Brain microvascular endothelial cell (primary cell): ENCODE measurements at places on chromosomes 13 and 19.

- DNase-seq: no peak
These were observed 56.5 kb downstream of the TDRD3 start for GRCh38 chr13:60453490-60453889.

DNA sequence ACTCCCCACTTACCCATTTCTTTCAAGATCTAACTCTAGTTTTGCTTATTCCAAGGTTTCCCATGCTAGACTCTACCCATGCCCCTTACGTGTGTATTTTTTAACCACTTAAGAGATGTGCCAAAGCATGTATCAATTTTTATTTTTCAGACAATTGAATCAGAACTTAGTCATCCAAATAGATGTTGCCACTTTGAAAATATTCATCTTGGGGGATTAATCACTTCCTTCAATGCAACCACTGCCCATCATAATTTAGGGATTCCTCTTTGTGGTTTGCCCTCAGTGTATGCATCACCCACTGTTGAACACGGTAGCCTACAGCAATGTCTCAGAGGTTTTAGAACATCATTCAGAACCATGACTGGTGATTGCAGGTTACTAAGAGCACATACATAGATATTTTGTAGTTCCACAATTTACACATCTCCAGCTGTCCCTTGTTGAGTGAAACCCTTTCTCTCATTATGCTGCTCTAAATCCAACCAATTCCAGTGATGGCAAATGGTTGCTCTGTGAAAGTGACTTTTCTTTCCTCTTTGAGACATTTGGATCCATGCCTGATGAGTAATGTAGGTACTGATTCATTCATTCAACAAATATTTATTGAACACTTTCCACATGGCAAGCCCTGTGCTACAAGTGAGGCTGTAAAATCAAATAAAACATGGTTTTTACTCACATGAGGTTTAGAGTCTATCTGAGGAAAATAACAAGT is 60.6 kb upstream of the SERP2 start:
- peak; percentile 82 for DNase-seq

DNA sequence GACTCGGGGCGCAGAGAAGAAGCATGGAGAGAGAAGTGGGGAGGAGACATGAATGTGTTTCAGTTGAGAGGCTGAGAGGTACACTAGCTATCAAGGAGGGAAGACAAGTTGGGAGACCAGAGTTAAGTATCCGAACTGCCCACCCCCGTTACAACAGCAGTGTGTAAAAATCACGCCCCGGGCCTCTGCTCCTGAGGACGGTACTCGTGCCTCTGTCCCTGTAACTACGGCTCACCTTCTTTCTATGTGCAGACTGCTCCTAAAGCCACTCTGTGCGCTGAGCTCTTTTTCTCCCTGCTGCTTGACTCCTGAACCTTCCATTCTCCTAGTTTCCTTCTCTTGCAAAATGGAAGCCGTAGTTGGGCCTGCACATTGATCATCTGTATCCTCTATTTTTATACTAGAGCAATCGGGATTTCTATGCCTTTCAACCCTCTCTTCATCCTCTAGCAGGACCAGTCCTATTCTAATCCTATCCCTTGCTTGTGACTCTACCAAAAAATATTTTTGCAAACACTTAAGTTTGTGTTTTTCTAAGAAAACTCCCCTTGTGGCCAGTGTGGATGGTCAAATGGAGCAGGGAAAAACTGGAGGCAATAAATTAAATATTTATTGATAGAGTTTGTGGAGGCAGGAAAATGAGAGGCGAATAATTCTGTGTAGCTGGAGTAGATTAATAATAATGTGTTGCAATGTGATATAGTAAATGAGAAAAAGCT is 569 bp downstream of the POLR1D start:
- DNase-seq: no peak

GRCh38 chr13:49300739-49301589 is 53.2 kb downstream of the CDADC1 start:
- DNase-seq: peak; percentile 59

DNA sequence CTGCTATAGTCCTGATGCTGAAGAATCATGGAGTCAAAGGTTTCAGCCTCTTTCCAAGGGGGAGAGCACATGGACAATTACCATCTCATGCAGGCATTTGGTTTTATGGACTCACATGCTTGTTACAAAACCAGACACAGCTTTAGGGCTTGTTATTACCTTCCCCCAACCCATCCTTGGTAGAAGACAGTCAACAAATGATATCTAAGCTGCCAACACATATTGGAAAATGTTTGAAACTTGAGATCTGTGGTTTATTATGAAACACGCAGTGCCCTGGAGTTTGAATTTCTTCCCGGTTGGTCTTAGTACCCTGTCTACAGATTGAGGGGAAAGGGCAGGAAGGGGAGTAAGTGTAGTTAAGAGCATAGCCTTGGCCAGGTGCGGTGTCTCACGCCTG is 12.5 kb upstream of the CYP2A6 start:
- no peak for DNase-seq

DNA sequence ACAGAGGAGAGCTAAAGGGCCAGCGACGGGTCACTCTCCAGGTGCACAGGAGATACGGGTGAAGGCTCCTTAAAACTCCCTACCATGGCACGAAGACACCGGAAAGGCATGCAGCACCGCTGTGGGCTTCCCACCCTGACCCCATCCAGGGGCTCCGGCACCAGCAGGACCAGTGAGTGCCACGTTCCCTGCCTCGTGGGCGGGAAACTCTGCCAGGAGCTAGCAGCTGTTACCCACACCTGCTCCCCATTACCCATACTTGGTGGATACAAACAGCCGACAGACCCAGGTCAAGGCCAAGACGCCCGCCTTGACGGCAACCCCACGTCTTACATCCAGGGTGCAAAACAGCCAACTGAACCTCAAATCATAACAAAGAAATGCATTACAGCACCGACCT is 56.7 kb downstream of the GNG7 start:
- no peak for DNase-seq

GRCh38 chr13:41394166-41394565 is 63.2 kb upstream of the RGCC start:
- DNase-seq: no peak

GRCh38 chr13:33206945-33207614 is 78.5 kb downstream of the STARD13 start:
- no peak for DNase-seq

- DNase-seq: no peak
These were observed 2.9 kb downstream of the PROSER3 start for GRCh38 chr19:35760711-35761349.

GRCh38 chr13:47215736-47216135 is 318.9 kb upstream of the HTR2A start:
- peak; percentile 88 for DNase-seq

DNA sequence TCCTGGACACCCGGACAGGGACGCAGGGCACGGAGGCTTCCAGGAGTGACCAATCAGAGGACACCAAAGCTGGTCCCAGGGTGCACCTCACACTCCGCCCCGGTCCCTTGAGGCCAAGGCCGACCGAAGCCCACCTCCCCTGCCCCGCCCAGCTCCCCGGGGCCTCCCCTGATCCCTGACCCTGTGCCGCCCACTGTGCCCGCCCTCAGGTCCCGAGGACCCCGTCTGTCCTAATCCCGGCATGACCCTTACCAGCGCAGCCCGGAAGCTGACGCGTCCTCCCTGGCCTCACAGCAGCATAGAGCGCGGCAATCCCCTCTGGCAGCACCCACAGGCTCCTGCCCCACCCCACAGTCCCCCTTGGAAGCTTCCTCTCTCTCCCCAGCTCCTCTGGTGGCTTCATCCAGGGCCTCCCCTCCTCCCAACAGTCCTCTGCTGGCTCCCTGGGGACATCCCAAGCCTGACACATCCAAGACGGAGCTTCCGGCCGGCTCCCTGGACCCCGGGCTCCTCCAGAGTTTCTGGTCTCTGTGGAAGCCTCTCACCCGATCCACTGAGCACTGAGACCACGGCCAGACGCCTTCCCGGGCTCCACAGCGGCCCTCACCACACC is 7.4 kb upstream of the CDC34 start:
- peak; percentile 24 for DNase-seq

GRCh38 chr13:76189882-76190519 is 553.9 kb downstream of the LMO7 start:
- no peak for DNase-seq

- DNase-seq: no peak
These were observed 238.0 kb downstream of the POSTN start for GRCh38 chr13:37360556-37360955.

- no peak for DNase-seq
These were observed 437.6 kb upstream of the KLF12 start for GRCh38 chr13:74571811-74572210.

- DNase-seq: no peak
These were observed 47.9 kb downstream of the ACTN4 start for GRCh38 chr19:38695317-38695683.

DNA sequence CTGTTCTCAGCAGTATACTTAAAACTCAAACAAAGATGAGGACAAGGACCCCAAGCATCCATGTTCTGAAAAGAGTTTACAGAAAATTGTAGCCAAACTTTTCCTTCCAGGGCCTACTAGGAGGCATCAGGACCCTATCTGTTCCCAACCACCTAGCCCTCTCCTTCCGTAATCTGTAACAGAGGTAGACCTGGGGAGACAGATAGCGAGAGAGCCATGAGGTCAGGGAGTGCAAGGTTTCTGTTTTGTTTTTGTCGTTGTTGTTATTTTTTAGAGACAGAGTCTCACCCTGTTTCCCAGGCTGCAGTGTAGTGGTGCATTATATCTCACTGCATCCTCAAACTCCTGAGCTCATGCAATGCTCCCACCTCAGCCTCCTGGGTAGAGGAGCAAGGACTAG is 83.9 kb upstream of the POSTN start:
- DNase-seq: no peak

GRCh38 chr13:51500687-51501086 is 47.9 kb upstream of the INTS6 start:
- no peak for DNase-seq

DNA sequence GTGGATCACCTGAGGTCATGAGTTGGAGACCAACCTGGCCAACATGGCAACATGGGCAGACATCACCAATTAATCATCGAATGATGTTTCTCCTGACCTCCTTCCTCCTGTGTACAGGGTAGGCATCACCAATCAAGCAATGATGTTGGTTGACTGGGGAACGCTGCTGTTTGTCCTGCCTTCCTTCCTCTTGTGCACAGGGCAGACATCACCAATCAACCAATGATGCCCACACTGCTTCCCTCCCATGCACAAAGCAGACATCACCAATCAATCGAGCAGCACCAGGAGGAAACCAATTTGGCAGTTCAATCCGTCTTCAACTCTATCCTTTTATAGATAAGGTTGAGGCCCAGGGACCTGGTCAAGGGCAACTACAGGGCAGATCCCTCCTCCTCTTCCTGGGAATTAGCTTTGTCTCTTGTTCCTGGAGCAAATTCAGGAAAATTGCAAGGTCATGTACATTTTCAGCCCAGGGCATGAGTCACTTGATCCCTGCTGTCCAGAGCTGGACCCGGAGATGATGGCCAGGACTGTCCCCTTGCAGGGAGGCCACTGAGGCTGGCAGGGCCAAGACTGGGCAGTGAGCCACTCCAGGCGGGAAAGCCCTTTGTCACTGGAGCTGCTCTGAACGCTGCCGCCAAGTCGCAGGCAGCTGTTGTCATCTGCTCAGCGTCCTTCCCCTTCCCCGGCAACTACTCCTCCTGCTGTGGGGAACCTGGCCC is 5.3 kb upstream of the CSNK1G2 start:
- DNase-seq: no peak

- DNase-seq: peak; percentile 38
These were observed 94.1 kb downstream of the HSPH1 start for GRCh38 chr13:31067416-31068118.

GRCh38 chr19:7730286-7731217 is 1.4 kb downstream of the CLEC4G start:
- DNase-seq: no peak

DNA sequence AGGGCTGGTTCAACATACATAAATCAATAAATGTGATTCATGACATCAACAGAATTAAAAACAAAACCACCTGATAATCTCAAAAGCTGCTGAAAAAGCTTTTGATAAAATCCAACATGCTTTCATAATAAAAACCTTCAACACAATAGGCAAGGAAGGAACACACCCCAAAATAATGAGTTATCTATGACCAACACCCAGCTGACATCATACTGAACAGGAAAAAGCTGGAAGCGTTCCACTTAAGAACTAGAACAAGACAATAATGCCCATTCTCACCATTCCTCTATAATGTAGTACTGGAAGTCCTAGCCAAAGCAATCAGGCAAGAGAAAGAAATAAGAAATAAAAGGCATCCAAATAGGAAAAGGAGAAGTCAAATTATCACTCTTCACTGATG is 116.2 kb upstream of the FREM2 start:
- DNase-seq: no peak

GRCh38 chr19:3873151-3873550 is 4.3 kb upstream of the ZFR2 start:
- DNase-seq: no peak

- no peak for DNase-seq
These were observed 84.3 kb downstream of the TEX29 start for GRCh38 chr13:111404746-111405145.

GRCh38 chr19:38769635-38770211 is 3.6 kb downstream of the LGALS7 start:
- peak; percentile 69 for DNase-seq

DNA sequence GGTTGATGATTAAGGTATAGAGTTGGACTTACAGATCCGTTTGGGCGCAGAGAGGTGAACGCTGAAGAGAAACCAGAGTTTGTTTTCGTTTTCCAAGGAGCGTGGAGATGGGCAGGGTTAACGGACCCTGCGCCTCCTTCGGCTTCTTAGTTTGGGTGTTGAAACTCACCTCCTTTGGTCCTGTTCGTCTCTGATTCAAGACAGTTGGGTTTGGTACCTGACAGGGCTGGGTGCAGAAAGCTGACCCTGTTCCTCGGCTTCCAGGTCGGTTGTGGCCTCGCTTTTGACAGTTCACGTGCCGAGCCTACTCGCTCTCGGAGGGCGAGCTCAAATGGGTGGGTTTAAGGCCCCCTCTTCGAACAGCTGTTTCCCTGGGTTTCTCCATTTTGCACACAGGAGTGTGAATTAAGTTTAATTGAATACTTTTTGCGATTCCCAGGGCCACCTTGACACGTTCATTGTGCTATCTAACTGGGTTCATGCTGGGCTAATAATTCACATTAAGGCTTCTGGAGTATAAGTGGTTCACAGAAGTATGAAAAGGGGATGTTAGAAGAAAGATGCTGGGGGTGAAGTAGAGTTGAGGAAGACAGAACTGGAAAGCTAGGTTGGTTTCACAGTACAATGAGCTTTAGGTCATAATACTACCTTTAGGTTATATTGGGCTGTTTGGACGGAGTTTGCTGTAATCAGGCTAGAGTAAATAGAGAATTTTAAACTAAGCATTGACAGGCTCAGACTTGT is 638 bp downstream of the USPL1 start:
- DNase-seq: no peak

DNA sequence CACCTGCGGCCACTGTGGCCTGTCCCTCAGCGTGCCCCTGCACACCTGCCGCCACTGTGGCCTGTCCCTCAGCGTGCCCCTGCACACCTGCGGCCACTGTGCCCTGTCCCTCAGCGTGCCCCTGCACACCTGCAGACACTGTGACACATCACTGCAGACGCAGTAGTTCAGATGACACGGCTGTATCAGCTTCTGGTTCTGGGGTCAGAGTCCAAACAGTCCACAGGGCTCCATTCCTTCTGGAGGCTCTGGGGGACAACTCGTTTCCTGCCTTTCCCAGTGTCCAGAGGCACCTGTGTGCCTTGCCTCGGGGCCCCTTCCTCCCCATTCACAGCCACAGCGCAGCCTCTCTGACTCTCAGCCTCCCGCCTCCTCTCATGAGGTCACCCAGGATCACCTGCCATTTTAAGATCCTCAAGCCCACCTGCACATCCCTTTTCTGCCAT is 5.5 kb downstream of the SF3A2 start:
- DNase-seq: no peak

GRCh38 chr19:7680606-7681339 is at the start of gene TRAPPC5:
TRAPPC5 (plus strand) TSS chr19:7680833; CDS start chr19:7682254, 1,421 bp downstream.
- peak; percentile 58 for DNase-seq

- peak; percentile 46 for DNase-seq
These were observed 28.4 kb downstream of the UBAC2 start for GRCh38 chr13:99228737-99229691.
